Brain (organoid and tissue), 16 donors: ENCODE measurements at places on chromosomes 7 and 10. TPM values are rescaled to one million over a fixed set of nuclear protein-coding genes. Genes with fewer than 3 reads are reported as not detected.

DNA sequence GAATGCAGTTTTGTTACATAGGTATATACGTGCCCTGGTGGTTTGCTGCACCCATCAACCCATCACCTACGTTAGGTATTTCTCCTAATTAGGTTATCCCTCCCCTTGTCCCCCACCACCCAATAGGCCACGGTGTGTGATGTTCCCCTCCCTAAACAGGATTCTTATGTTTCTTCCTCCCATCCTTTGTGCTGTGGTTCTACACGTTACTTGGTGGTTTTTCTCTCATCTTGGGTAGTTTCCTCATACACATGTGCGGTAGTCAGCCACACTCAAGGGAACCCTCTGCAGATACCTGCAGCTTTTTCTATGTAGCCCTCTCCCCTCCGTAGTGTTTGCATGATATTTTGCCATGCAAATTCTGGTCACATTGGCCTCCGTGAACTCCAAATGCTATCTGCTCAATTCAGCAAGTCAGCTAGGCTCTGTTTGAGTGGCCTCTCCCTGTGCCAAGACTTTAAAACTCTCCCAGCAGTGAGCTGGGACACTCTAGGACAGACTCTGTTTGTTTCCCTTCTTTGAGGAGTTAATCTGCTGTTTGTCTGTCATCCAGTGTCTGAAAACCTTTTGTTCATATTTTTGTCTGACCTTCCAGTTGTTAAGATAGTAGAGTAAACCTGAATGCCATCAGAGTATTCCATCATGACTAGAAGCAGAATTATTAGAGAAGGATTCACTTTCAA lies 41.0 kb downstream of the RABGEF1 start:
- no peak for DNase-seq

DNA sequence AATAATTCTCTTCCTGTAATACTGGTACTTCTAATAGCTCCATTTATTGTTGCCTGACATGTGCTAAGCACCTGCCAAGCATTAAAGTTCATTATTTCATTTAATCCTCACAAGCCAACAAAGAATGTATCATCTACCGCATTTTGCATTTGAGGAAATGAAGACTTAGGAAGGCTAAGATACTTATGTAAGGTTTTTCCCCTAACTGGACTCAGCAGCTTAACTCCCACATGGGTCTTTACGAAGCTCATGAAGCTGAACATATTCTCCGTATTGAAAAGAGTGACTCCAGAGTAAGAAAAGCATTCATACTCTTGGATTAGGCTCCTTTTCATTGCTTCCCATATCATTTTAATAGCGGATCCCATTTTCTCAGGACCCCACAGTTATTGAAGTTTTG lies 155.7 kb upstream of the TMEM72 start:
- no peak for DNase-seq

DNA sequence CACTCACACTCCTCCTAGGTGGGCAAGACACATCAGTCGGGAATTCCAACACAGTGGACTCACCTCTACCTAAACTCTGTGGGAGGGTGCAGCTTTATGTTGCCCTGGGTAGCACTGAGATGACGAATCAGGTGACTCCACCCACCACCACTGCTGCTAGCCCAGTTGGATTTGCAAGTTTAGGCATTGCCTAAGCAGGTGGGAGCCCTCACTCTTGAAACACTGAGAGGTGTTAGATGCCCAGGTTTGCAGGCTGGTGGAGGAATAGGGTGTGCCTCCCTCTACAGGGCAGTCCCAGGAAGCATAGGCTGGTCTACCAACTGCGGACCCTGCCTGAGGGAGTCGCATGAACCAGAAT lies 708.9 kb downstream of the POM121L12 start:
- no peak for DNase-seq

DNA sequence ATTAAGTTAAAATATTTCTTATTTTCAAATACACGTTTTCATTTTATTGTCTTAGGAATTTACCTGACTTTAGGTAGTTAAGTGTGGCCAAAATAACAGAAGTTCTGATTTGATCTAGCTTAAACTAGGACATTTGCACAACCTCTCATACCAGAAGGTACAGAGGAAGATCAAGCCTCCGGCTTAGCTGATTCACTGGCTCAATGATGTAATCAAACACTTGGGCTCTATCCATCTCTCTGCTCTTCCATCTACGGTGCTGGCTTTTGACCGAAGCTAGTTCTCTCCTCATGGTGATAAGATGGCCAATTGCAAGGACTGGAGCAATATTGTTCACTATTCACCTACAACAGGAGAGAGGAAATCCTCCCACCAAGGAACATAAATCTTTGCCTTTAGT lies 12.2 kb upstream of the HYCC1 start:
- DNase-seq: no peak

GRCh38 chr7:157482517-157483087 lies 145.8 kb downstream of the DNAJB6 start:
- DNase-seq: no peak

DNA sequence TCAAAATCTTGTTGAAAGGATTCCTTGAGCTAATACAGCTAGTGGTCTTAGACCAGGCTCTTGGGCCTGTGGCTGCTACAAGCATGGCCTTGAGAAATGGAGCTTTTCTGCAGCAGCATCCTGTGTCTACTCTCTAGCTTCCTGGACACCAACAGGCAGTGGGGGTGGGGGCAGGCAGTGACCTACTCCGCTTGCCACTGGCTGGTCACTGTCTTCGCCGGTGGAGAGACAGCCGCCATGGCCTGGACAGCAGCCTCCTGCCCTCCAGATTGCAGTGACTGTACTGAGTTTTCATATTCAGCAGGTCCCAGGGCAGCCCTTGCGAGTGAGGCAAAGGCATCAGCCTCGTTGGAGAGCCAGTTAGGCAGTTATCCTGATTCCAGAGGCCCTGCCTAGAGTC lies 204.6 kb downstream of the HECW1 start:
- no peak for DNase-seq

GRCh38 chr10:6292741-6293151 lies 90.0 kb downstream of the PFKFB3 start:
- DNase-seq: no peak

DNA sequence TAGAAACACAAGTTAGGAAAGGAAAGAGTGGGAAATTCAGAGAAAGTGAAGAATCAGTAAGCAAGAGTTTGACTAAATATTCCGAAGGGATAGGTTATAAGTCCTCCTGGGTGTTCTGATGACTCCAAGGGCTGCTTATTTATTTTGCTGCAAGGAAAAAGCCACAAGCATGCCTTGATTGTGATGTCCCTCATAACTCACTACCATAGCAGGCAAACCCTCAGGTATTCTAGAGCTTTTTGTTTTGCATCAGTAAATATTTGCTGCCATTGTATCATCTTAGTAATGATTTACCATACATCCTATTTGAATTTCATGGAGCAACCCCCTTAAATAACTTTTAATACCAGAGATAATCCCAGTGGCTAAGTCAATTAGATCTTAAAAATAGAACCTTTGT lies 688.1 kb downstream of the SUGCT start:
- DNase-seq: no peak

DNA sequence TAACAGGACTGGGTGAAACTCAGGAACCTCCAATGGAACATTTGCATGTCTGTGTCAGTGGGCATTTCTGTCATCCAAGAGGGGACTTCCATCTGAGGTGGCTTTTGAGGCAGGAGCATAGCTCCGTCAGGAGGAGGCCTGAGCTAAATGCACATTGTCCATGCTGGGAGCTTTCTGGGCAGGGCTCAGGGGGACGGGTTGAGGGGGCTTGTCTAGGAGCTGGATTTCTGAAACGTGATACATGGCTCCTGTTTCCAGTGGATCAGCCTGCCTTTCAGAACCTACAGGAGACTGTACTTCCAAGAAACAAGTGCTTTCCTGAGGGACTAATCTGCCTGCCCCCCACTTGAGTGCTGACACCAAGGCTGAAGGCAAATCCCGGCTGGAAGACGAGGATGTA lies 40.5 kb upstream of the GDF10 start:
- DNase-seq: no peak

DNA sequence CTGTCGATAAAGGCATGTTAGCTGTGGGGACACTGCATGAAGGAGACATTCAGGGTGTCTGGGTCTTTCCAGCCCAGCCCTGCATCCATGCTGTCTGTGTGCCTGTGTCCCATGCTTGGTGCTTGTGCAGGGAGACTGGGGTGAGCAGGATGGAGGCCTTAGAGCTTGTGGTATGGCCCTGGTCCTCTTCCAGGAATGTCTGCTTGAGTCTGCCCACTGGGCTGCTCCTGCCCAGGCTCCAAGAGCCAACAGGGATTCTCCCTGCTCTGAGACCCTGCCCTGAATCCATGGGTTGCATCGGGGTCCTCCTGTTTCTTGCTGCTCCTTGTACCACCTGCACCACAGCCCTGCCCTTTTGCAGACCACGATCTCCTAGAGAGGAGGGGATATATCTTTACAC lies 31.4 kb upstream of the ARHGAP22 start:
- no peak for DNase-seq

GRCh38 chr10:120735773-120736371 lies 115.3 kb upstream of the WDR11 start:
- peak; percentile 20 for DNase-seq

DNA sequence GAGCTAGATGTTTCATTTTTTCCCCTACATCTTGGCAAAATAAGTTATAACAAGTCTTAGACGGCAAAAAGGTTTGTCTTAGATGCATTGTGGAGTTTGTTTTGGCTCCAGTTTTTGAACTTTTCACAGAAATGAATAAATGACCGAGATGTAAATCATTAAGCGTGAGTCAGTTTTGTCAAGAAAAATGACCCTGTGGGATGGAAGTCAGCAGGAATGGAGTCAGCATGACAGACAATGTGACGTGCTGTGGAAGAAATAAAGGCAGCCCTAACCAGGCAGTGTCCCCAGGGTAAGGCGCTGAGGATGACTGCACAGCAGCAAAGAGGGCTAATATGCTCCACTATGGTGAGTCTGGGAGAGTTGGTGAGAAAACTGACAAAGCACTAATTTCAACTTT lies 163.2 kb downstream of the NOC3L start:
- no peak for DNase-seq

DNA sequence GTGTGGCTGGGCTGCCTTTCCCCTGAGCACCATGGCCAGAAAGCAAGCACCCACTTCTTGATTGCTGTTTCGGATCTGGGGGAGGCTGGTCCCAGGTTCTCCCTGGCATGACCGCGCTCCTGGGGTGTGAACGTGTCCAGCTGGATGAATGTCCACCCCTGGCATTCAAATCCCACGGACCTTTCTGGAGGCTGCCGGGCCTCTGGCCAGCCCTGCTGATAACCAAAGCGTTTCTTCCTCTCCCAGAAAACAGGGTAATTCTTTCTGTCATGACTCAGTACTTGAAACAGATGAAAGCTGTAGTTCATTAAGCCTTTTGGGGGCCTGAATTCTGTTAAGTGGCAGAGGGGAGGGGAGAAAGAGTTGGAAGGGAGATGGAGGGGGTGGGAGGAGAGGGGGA lies 73.1 kb upstream of the SAMD8 start:
- DNase-seq: peak; percentile 22

GRCh38 chr10:89649051-89649450 lies 4.0 kb upstream of the PANK1 start:
- no peak for DNase-seq

DNA sequence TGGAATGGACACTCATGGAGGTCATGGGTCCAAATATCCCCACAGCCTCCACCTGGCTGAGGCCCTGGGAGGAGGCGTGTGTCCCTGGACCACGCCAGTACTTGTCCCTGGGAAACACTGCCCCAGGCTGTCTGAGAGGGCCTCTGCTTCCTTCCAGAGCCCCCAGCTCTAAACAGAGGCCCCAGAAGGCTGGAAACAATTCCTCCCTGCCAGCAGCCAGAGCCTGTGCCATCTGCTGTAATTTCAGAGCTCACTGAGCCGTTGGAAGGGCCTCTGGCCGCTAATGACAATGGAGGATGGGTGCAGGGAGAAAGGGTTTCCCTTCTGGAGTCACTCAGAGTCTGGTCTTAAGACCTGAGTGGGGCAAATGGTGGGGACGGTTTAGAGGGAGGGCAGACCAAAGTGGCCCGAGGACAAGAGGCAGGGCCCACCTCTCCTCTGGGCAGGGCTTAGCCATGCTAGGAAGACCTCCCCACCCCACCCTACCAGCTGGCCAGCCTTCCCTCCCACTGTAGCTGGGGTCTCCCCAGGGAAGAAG lies 7.1 kb downstream of the CHAT start:
- no peak for DNase-seq

- no peak for DNase-seq
These were observed 61.8 kb downstream of the PLXNA4 start for GRCh38 chr7:132514430-132514829.

GRCh38 chr10:115432188-115432819 lies 339.1 kb downstream of the ATRNL1 start:
- DNase-seq: peak; percentile 36

- DNase-seq: no peak
These were observed 59.2 kb upstream of the ANTXRL start for GRCh38 chr10:46227571-46227935.

DNA sequence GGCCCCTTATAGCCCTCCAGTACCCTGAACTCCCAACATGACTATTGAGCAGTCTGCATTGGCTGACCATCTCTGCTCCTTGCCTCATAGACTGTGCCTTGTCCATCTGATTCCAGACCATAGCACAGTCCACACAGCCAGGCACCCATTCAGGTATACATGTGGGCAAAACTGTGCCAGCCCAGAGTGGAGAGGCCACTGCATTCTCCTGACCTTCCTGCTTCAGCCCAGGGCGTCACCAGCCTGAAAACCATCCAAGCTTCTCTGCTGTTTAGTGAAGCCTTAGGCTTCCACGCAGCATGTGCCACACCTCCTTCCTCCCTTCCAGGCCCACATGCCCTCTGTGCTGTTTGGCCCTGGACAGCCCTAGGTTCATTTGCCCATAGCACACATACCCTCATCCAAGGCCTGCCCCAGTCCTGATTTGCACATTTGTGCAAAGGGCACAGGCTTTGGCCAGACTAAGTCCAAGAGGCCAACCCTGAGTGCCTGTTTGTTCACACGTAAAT lies 10.5 kb downstream of the DDX56 start:
- DNase-seq: no peak

- no peak for DNase-seq
These were observed 2.7 kb downstream of the CHST15 start for GRCh38 chr10:124090601-124091209.

GRCh38 chr7:79531116-79531515 lies 77.6 kb upstream of the MAGI2 start:
- no peak for DNase-seq

- DNase-seq: no peak
These were observed 194.3 kb upstream of the FERD3L start for GRCh38 chr7:19339512-19339911.

RBM28 gene
- 12.6 TPM for polyA plus RNA-seq

OR2A42 gene
- polyA plus RNA-seq: not detected

PRRT4 gene
- 0.49 TPM for polyA plus RNA-seq

IDI2 gene
- not detected for polyA plus RNA-seq

GDF2 gene
- polyA plus RNA-seq: not detected

CFAP70 gene
- 1.4 TPM for polyA plus RNA-seq

CCDC3 gene
- polyA plus RNA-seq: 120 TPM

PNLIPRP1 gene
- polyA plus RNA-seq: not detected

PRKG1 gene
- polyA plus RNA-seq: 0.31 TPM

SPDYE2 gene
- not detected for polyA plus RNA-seq

PLEKHA8 gene
- polyA plus RNA-seq: 5.0 TPM

CLEC2L gene
- 12.9 TPM for polyA plus RNA-seq

INHBA gene
- polyA plus RNA-seq: 0.17 TPM

GCK gene
- polyA plus RNA-seq: 41.6 TPM

TACR2 gene
- 1.0 TPM for polyA plus RNA-seq

WNT8B gene
- 0.80 TPM for polyA plus RNA-seq
